ENCODE measurements at places on chromosomes 7 and 10.

GRCh38 chr10:13483073-13483472 lies 45.7 kb downstream of the BEND7 start:
- DNase-seq: no peak

GRCh38 chr7:54995610-54996363 lies 23.0 kb upstream of the EGFR start:
- DNase-seq: no peak

GRCh38 chr7:90005836-90006235 lies 148.4 kb upstream of the STEAP1 start:
- no peak for DNase-seq

DNA sequence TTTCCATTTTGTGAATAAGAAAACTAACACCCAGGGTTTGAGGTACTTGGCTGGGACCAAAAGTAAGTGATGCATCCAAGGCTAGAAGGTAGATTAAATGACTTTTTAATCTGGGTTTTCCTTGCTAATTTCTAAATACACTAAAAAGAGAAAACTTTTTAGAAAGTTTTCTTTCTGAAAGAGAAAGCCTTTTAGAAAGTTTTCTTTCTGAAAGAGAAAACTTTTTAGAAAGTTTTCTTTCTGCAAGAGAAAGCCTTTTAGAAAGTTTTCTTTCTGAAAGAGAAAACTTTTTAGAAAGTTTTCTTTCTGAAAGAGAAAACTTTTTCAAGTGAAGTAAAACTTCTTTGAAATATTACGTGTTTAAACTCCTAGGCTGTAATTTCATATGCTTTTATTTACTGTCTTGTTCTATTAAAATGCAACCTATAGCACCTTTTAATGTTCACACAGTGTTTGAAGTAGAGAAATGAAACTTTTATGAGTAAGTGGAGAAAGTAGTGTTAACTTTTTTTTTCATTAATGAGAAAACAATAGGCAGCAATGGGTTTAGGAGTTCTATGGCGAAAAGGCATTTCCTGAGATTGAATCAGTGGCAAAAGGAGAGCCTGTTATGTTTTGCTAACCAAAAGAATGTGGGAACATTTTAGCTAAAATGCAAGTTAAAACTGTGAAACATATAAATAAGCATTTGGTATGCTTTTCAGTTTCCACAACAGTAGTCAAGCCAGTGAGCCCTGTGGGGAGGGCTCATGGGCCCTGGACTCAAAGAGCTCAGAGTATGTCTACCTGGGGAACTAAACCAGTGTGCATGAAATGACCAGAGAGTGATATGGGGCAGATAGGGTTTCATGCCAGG lies 103.7 kb downstream of the RBM20 start:
- no peak for DNase-seq

DNA sequence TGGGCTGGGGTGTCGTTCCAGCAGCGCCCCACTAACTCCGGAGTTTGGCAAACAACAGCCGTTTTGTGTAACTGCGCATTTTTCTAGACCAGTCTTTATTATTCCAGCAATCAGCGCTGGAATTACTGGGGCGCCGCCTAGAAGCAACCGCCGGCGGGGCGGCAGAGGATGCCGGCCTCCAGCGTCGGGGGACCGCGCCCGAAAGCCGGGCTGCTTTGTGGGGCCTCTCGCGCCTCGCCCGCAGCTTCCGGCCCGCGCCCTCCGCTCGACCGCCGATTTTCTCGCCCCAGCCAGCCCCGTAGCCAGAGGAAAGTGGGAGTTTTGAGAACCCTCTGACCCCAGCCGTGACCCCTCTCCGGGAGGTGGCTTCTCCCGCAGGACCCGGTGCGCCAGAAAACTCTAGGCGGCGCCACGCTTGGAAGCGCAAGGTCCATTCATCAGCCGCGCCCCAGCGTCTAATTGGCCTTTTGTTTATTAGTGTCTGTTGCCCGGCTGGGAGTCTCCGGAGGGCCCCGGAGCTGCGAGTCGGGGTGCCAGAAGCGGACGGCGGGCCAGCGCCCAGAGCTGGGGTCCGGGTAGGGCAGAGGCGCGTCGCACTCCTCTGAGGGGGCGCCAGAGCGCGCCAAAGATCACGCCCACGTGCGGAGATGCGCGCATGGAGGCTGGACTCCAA lies 10.7 kb downstream of the EMX2 start:
- DNase-seq: no peak

DNA sequence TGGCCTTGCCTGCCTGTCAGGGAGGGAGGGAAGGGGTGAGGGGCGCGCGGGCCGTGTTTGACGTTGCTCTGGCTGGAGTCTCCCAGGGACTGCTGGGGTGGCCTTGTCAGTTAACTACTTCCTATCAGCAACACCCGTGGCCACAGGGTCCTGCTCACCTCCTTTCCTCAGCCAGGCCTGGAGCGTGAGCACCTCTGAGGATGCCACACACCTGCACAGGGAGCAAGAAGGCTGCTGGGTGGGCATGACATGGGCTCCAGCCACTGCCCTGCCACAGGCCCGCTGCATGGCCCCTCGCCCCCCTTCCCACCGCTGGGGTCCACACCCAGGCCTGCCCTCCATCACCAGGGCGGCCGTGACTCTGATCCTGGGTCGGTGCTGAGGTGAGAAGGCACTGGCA lies 212.4 kb downstream of the ELFN1 start:
- DNase-seq: no peak

DNA sequence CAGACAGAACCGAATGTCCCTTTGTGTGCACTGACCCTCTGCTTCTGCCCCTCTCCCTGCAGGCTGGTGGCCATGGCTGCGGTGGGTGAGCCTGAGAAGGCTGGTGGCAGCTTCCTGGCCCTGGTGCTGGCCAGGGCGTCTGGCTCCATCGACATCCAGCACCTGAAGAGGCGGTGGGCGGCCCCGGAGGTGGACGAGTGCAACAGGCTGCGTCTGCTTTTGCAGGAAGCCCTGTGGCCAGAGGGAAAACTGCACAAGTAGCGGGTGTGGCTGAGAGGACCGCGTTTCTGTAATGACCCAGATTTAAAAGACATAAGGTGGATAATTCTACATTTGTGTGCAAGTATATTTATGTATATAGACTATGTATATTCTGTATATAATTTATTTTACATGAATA lies 89.2 kb downstream of the DYNC2I1 start:
- DNase-seq: no peak

GRCh38 chr7:46024263-46024916 lies 103.3 kb upstream of the IGFBP3 start:
- DNase-seq: no peak

- no peak for DNase-seq
Measured at GRCh38 chr7:21422751-21423150, 5.1 kb upstream of the SP4 start.

DNA sequence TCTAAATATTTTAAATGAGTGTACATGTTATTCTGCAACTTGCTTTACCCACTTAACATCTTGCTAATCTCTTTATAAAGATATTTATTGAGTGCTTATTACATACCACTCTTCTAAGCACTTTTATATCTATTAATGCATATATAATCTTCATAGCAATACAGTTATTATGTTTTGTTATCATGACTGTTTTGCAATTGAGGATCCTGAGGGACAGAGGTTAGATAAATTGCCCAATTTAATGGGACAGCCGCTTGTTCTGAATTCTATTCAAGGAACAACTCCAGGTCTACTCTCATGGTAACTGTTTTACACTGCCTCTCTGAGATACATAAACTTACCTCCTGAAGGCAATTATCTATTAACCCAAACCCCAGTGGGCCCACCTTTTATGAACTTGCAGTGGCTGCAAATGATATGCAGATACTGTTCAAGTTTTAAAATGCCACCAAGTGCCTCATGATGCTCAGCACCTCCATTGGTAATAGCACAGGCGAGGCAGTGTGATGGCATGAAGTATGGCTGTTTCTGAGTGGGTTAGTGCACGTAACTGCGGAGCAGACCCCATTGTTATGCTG lies 60.5 kb downstream of the PON1 start:
- no peak for DNase-seq

GRCh38 chr10:84948644-84949043 lies 620.3 kb downstream of the CCSER2 start:
- no peak for DNase-seq

- no peak for DNase-seq
Measured at GRCh38 chr10:16999665-17000451, 129.8 kb downstream of the CUBN start.

DNA sequence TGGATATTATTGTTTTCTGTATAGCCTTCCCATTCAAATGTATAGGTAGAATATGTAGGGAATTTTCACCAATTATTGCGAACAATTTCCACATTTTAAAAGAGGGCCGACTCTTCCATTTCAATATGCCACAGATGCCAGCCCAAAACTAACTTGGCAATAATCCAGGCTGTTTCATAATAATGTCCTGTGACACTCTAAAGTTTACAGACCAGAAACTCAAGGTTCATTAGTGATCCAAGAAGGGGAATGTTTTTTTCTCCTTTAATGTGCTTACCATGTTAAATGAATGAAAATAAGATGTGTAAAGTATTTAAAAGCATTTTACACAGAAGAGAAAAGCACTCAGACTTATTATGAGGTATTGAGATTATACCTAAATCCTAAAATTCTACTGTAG lies 63.0 kb upstream of the FAM3C start:
- no peak for DNase-seq

DNA sequence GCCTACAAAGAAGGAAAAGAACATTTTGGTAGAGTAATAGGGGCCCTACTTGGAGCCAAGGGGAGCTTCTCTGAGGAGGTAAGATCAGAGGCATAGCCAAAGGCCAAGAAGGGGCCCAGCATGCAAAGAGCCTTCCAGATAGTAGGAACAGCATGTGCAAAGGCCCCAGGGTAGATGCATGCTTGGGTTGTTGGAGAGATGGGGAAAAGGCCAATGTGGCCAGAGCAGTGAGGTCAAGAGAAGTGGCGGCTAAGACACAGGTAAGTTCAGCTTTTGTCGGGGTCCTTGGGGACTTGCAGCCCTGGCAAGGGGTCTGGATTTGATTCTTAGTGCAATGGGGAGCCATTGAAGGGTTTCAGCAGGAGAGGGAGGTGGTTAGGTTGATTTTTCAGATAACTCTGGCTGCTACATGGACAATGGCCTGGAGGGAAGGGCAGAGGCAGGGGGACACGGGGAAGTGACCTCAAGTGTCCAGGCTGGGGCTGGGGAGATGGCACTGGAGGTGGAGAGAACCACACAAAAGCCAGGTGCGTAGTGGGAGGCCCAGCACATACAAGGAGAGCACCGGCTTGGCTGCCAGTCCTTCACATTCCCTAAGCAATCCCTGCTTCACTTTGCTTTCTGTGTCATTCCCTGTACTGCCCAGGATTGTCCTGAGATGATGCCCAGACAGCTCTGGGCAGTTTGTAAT lies 16.5 kb downstream of the GRID1 start:
- no peak for DNase-seq

- no peak for DNase-seq
Measured at GRCh38 chr7:129354428-129355157, 79.6 kb upstream of the STRIP2 start.

DNA sequence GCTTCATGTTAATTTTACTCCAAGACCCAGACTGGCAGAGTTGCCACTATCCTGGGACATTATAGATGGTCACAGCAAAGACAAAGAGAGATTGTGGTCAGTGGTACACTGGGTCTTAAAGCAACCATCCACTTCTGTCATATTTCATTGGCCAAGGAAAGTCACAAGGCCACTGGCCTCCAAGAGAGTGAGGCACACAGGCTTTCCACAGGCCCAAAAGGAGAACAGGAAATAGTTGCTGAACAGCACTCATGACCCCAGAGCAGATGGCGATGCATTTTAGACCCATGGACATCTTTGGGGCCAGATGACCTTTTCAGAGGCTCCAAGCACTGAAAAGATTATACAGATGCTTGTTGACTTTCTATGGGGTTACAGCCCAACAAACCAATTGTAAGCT lies 97.4 kb downstream of the ARID5B start:
- DNase-seq: no peak

- no peak for DNase-seq
Measured at GRCh38 chr10:125064681-125065492, 95.5 kb downstream of the CTBP2 start.

DNA sequence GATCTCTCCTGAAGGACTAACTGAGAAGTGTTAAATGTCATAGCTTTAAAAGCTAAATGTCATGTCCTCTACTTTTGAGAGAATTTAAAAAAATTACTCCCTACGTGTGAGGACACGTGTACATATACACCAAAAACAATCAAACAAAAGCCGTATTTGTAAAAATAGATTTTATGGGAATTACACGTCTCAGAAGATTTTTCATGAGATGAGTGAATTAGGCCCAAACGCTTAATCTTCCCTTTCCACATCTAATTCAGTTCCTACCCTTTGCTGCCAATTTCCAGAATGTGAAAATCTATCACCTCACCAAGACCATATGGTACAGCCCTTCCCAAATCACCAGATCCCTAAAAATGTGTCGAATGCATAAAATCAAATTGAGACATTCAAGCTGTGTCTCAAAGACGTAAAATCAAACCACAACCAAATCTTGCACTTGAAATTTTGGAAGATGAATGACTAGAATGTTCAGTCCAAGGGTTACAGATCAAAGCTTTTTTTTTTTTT lies 1.0 kb upstream of the CTTNBP2 start:
- DNase-seq: no peak

DNA sequence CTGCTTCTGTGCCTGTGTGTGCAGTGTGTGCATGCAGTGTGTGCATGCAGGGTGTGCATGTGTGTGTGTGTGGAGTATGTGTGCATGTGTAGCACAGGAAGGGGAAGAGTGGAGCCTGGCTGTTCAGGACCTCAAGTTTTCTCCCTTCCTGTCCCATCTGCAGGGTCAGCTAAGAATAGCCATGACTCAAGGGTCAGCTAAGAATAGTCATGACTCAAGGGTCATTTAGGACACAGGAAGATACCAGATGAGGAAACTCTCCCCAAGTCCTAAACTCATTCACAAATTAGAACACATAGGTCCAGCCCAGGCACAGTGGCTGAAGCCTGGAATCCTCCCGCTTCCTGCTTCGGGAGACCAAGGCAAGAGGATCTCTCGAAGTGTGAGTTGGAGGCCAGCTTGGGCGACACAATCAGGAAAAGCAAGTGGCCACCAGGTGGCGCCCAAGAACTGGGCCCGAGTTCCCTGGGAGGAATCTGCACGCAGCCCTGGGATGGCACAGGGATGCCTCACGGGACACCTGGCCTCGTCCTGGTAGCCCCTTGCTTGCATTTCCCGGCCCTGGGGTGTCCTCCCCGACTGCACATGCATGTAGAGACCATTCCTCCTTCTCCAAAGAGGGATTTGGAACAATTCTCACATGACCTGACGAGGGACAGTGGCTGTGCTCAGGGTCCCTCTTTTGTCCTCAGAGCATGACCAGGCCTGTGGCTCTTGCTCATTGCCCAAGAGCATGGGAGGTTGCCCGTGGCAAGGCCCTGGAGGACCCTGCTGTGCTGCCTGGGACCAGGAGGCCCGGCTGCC lies 21.4 kb upstream of the VOPP1 start:
- DNase-seq: peak; percentile 78

GRCh38 chr10:101270763-101271162 lies 41.5 kb upstream of the LBX1 start:
- no peak for DNase-seq

DNA sequence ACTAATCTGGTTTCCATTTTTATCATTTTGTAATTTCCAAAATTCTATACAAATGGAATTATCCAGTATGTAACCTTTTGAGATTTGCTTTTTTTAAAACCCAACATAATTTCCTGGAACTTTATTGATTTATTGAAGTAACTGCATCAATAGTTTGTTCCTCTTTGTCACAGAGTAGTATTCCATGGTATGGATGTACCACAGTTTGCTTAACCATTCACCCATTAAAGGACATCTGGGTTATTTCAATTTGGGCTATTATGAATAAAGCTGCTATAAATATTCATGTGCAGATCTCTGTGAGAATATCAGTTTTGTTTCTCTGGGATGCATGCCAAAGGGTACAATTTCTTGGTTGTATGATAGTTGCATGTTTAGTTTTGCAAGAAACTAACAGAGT lies 2.9 kb downstream of the GPNMB start:
- DNase-seq: no peak

Measured in NCI-H1930 (cell line).